ENCODE measurements at places on chromosomes 2 and 18.

DNA sequence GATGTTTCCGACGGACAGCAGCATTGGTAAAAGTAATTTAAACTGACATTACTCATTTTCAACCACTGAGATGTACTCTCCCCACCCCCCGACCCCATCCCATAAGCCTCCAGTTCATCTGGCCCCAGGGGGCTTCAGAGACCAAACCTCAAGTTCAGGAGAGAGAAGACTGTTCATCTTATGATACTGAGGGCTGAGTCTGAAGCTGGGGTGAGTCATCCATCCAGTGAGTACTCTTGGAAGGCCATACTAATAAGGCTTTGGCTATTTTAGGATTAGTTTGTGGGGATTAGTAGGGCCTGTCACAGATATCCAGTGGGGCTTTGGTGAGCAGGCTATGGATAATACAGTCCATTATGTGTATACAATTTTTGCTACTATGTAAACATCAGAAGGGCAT, 125.3 kb upstream of the APCDD1 start:
- no peak for DNase-seq

- no peak for DNase-seq
Measured at GRCh38 chr2:122395687-122396086, 640.2 kb downstream of the TSN start.

DNA sequence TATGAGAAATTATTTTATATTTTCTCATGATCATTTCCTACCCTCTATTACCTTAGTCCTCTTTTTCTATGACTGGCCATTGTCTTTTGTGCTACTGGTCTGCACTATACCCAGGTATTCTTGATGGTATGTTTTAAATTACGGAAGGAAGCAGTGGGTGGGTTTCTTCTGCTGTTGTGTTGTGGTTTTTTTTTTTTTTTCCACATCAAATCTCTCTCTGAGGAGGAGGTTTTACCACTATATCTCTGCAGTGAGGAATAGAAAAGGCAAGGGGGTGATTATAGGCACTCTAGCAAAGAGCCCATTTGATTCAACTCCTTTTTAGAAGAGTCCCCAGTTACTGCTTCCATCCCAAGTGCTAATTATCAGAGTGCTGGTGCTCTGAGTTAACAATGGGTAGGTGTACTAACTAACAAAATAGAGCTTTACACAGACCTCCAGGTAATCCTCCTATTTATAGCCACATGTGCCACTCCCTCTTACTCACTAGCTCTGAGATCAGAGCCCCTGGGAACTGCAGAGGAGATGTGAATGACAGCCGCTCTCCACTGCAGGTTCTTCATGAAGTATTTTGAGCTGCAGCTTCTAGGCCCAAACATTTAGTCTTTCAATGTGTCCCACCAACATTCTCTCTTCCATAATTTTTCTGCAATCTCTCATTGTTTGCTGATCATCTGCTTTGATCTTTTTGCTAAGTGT, 301.6 kb upstream of the GULP1 start:
- DNase-seq: no peak

DNA sequence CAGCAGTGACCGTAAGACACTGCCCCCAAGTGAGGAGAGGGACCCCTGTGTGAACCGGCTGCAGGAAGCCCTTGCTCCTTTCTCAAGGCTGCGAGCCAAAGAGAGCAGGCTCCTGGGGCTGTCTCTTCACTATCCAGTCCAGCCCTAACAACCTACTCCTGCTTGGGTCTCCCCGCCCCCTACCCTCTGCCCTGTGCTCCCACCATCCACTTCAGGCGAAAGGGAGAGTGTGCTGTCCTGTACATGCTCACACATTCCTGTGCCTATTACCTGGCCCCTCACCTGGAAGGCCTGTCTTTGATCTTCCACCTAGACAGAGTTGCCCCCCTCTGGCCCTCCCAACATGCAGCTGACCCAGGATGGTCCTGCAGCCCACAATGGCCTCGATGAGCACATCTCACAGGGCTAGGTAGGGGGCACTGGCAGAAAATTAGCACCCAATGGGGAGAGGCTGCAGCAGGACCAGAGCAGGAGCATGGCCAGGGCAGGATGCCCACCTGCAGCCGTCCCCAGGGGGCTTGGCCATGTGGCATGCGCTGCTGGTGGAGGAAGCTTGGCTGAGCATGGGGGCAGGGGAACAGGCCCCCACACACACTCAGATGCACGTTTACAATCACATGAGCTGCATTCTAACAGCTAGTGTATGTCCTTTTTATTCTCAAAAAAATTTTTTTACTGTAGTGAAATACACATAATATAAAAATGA, 93.5 kb downstream of the POLR1A start:
- DNase-seq: no peak

GRCh38 chr2:85852152-85852840, 36.5 kb downstream of the ST3GAL5 start:
- DNase-seq: no peak
